SHP77 (cell line): ENCODE measurements at places on chromosomes 5 and 9.

GRCh38 chr5:138733509-138733908 is 19.7 kb upstream of the CTNNA1 start:
- no peak for DNase-seq

GRCh38 chr5:94021246-94021645 is 279.8 kb upstream of the POU5F2 start:
- DNase-seq = peak; percentile 75

GRCh38 chr5:158852622-158853021 is 247.1 kb downstream of the EBF1 start:
- no peak for DNase-seq

GRCh38 chr5:73218552-73219171 is 45.7 kb downstream of the TMEM174 start:
- peak; percentile 32 for DNase-seq

DNA sequence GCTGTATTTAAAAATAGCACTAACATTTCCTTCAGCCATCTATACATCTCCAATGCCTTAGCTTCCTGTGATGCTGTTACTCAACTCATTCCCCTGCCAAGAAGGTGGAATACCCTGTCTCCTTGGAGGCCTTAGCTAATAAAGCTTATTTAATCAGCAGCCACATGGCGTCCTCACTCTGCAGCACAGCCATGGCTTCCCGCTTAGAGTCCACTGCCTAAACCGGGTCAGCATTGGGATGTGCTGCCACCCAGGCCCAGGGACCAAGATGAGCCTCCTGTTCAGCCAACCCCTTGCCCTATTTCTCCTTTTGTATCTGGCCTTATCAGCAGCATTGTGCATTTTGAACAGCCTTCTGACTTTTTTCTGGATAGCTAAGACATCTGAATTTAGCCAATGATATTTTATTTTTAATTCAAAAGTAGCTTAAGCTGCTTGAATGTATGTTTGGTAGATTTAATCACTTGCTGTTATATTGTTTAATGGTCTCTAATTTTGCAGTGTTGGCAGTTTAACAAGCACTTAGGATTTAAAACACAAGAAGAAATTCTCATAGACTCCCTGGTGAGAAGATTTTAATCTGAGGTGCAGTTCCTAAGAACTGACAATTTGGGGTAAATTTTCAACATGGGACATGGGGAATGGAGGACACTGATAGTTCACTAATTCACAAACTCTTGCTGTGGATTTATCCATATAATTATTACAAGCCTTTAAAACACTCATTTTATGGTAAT is 113.0 kb downstream of the RPS23 start:
- no peak for DNase-seq

DNA sequence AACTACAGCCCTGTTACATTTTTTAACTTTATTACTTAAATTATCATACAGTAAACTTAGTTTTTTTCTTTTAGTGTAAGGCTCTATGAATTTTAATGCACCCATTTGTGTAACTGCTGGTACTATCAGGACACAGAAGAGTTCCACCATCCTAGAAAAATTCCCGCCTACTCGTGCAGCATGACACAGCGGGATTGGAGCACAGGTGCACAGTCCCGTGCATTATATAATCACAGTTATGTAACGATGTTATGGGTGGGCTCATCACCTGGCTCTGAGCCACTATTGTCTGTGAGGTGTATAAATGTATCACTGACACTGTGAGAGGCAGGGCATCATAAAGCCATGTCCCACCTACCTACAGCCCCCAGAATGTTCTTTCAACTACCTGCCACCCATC is 80.7 kb downstream of the DRD1 start:
- DNase-seq = no peak

DNA sequence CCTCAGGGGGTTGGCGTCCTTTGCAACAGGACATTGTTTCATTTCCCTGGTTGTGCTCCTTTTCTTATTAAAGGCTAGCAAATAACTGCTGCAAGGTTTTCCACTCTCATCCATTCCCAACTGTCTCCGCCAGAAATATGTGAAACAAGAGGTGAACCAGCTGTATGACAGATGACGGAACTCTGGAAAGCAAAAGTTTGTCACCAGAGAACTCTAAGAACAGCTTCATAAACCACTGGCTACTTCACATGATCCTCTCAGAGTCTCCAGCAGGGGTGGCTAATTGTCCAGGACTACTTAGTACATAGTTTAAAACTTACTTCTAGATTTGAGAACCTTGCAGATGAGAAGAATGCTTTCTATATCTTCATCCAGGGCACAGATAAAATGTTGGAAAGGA is 195.9 kb upstream of the RAD23B start:
- DNase-seq = no peak

GRCh38 chr5:122142480-122143164 is 13.3 kb downstream of the ZNF474 start:
- no peak for DNase-seq

- no peak for DNase-seq
Observed at GRCh38 chr9:134286471-134287245, 39.6 kb upstream of the RXRA start.

DNA sequence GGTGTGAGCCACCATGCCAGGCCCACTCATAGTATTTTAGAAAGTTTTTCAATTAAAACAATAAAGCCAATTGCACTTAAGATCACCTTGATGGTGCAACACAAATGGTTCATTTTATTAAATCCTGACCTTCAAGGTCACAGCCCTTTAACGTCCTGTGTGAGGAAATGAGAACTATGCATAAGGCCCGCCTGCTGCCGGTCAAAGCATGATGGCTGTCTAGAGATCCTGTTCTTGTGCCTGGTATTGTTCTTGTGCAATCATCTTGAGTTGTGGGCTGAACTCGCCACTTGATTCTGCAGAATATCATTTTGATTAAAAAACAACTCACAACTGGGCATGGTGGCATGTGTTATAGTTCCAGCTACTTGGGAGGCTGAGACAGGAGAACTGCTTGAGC is 43.6 kb upstream of the FBXW11 start:
- DNase-seq = no peak

- DNase-seq = no peak
Observed at GRCh38 chr9:106800701-106801270, 62.2 kb upstream of the ZNF462 start.

DNA sequence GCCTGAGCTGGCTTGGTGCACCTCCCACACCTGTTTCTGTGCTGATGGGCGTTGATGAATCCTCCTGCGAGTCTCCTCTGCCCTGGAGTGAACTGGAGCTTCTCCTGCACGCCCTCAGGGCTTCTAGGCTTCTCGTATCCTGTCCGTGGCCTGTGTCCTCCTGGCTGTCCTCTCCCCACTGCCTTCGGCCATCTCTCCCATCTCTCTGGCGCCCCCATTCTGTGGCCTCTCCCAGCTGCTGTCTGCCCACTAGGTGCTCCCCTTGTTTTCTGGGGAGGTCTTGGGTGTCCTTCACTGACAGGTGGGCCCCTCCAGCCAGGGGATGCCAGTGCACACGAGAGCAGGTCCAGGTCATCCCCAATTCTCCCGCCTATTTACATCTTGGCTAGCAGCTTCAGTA is 28.8 kb downstream of the AHRR start:
- DNase-seq = no peak

DNA sequence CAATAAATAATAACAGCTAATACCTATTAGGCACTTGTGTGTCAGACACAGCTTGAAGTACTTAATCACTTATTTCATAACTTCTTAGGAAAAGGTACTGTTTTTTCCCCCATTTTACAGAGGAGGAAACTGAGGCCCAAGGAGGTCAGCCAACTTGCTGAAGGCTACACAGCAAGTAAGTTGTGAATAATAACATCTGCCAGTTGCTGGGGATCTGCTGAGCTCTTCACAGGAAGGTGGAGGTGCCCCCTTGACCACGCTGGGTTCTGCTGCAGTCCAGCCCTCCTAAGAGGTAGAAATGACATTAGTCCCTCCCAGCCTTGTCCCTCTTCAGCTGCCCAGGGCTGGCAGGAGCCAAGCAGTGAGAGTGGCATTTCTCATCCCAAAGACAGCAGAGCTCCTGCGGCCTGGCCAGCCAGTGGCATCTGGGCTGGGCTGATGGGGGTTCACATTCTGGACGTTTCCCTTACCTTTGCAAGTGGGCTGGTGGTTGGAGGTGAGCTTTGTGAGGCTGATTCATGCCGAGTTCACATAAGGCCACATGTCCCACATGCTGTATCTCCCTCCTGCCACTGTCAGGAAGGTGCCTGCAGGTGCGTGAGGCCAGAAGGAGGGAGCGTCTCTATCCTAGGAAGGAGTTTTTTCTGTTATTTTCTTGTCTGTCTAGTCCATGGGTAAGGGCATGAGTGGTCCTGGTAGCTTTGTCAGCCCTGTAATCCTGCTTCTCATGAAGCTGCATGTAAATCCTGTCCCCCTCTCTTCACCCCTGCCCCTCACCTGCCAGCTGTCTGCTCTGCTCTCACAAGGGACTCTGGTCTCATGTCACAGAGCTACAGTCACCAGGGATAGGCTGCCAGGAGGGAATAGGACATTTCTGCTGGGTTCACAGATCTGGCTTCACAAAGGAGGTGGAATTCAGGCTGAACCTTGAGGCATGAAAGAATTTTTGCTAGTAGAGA is 171.7 kb downstream of the MACROH2A1 start:
- no peak for DNase-seq

- DNase-seq = peak; percentile 10
Observed at GRCh38 chr5:104178829-104179456, 616.4 kb upstream of the NUDT12 start.

DNA sequence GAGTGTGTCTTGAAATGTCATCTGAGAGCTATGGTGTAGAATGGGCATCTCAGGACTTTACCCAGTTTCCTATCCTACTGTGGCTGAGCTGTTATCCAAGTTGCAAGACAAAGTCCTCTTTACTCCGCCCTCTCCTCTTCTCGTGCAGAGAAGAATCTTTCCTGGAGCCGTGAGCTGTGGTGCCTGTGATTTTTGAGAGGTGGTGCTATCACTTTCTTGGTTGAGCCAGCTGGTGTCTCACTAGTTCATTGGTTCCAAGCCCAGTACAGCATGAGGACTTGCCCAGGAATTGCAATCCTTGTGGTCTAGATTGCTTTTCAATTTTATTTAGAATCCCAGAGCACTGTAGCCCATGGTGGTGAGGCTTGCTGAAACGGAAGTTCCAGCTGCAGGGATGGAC is 2300.3 kb downstream of the MAT2B start:
- no peak for DNase-seq

DNA sequence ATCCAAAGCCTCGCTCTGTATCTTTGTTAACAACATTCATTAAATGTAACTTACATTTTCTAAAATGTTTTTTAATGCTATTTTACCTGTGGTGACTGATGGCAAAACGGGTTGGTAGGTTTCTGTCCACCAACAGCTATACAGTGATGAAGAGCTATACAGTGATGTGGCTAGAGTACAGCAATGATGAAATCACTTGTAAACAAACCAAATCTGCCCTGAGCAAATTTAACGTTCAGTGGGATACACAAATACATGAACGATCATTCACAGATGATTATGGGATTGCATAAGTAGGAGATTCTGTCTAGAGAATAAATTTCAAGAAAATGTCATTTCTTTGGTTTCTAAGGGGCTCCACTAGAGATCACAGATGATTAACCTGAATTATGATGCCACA is 132.7 kb downstream of the MPDZ start:
- DNase-seq = no peak

DNA sequence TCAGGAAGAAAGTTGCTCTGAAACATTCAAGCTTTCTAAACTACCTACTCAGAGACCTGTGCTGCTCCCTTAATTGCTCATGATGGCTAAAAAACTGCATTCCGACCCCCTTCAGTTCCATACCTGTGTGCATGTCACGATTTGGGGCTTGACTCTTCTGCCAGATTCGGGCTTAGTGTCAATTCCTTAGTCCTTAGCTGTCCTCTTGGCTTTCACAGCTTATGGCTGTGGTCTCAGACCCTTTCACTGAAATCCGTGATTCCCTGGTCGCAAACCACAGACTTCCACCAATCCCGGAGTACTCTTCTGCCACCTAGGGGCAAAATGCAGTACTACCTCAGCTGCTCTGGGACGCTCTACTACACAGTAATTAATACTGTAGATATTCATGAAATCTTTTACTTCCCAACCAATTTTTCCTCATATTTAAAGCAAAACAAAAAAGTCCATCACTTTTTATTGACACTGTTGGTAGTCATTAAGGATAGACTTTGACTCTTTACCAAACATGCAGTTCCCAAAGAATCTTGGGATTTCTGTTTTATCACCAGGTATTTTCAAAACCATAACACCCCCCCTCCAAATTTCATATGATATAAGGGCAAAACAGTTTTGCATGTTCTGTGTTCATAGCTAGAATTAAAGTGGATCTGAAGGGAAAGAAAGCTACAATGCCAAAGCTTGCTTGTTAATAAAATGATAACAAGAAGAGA is 617.4 kb downstream of the SLCO4C1 start:
- DNase-seq = peak; percentile 76

DNA sequence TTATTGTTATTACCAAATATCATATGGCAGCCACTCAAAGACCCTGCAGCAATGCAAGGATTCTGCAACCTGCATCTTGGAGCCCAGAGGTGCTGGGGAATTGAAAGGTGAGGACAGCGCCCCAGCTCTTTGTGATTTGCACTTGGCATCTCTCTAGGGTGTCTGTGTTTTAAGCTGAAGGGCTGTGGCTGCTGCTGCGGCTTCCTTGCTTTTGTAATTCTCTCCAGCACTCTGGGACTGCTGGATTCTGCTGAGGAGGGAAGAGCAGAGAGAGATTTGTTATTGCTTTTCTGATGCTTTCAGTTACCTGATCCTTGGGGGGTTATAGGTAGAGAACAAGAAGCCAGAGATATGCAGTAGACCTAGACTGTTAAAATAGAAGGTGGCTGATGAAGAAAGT is 562.4 kb downstream of the EBF1 start:
- DNase-seq = no peak

- peak; percentile 15 for DNase-seq
Observed at GRCh38 chr5:36877667-36878391, 1.3 kb downstream of the NIPBL start.

DNA sequence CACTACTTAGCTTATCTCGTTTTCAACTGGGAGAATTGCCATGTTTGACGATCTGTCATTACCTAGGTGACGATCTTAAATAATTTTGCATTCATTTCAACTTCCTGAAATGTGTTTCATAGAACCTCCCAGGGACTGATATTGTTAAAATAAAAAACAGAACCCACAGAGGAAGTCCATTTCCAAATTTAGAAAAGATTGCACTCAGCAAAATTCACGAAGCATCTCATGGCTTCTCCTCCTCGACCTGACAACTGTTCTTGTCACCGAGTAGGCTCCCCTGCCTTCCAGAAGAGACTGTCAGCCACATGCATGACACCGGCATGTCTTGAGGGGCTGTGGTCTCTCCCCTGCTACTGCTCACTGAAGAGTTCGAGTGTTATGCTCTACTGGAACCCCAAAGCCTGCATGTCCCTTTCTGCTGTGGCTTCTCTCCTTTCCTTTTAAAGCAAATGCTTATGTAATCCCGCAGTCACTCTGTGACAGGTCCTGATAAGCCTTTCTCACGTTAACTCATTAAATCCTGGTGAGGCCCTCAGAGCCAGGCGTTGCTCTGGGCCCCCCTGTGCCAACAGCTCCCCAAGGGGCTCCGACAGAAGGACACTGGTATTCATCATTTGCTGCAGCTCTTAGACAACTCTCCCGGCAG is 26.8 kb upstream of the ANKRD33B start:
- no peak for DNase-seq

GRCh38 chr5:139694556-139695177 is 46.5 kb downstream of the CXXC5 start:
- no peak for DNase-seq

- DNase-seq = no peak
Observed at GRCh38 chr5:14226992-14227391, 83.8 kb downstream of the TRIO start.
